ENCODE measurements at places on chromosomes 16 and 17.
A peak's percentile ranks its signal among the peaks of the same experiment; 100 is the strongest.

DNA sequence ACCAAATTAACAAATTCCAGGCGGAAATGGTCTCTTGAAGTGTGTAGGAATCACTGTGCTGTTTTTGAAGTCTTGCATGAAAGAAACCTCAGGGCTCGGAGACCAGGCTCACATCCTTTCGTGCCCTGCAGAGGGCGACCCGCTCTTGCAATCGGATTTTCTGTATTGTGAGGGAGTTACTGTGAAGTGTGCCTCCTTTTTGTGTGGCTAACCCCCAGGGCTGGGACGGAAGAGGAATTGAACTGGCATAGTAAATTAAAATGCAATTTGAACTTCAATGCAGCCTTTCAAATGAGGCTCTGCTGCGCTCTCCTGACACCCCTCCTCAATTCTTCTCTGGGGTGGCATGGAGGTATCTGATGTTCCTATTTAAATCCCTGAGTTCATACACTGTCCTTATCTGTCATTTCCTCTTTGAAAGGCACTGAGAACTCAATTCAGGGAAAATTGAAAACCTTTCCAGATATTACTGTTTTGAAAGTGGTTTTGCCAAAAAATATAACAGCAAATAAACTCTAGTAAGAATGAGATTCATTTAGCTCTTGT lies 51.5 kb upstream of the MGAT5B start:
- peak; percentile 64 for DNase-seq

DNA sequence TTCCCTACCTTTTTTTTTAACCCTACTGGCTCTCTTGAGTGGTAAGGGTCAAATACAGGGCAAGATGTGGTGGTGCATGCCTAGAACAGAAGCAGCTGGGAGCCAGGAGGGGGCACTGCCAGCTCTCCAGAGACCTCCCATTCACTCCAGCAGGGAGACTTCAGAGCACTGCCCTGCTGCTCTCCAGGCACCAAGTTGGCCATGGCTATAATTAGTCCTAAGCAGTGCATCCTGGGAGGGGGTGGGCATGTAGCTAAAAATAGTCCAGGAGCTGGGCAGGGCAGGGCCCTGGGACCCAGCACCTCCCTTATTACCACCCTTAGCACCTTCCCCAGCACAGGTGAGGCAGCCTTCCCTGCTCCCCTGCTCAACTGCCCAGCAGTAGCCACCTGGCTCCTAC lies 3.5 kb downstream of the CORO6 start:
- DNase-seq, result peak; percentile 65

GRCh38 chr17:42784409-42784808 lies 4.0 kb downstream of the WNK4 start:
- DNase-seq, result no peak

GRCh38 chr16:78742501-78743283 lies 643.2 kb downstream of the WWOX start:
- no peak for DNase-seq

DNA sequence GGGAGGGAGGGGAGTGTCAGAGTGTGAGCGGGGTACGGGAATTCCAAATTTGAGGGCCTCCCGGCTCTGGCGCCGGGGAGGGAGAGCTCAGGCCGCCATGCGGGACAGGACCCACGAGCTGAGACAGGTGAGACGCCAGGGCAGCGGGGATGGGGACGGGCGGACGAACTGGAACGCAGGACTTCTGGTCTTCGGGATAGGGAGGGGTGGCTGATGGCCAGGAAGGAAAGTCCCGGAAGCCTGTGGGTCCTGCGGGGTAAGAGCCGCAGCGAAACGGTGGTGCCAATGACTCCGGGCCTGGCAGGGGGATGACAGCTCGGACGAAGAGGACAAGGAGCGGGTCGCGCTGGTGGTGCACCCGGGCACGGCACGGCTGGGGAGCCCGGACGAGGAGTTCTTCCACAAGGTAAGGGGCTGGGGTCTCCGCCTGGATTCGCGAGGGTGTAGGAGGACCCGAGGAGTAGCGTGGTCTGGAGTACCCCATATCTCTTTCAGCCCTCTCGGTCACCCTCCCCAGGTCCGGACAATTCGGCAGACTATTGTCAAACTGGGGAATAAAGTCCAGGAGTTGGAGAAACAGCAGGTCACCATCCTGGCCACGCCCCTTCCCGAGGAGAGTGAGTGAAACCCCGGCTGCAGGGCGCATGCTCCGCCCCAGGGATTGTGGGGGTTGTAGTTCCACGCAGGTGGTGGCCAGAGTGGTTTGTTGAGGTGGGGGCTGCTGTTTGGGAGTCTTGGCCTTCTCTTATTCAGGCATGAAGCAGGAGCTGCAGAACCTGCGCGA lies 543 bp downstream of the STX4 start:
- peak; percentile 90 for DNase-seq

GRCh38 chr17:2262135-2262587 lies 41.4 kb downstream of the SMG6 start:
- peak; percentile 44 for DNase-seq

GRCh38 chr17:65627891-65628643 lies 66.6 kb upstream of the AXIN2 start:
- DNase-seq, result peak; percentile 78

GRCh38 chr16:64950731-64951130 lies 171.1 kb downstream of the CDH11 start:
- DNase-seq, result no peak

DNA sequence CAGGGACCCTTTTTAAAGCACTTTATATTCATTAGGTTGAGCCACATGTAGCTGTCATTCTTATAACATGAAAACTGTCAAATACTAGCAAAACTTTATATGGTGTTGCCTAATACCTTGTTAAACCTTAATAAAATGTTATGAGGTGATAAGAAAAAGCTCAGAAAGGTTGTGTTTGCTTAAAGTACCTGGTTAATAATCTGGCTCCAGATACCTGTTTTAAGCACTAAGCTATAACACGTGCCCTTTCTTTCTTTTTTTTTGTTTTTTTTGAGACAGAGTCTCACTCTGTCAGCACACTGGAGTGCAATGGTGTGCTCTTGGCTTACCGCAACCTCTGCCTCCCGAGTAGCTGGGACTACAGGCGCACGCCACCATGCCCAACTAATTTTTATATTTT lies 58.9 kb upstream of the STAC2 start:
- DNase-seq, result no peak

GRCh38 chr17:48646183-48647102 lies 20.3 kb upstream of the HOXB9 start:
- DNase-seq, result peak; percentile 74

DNA sequence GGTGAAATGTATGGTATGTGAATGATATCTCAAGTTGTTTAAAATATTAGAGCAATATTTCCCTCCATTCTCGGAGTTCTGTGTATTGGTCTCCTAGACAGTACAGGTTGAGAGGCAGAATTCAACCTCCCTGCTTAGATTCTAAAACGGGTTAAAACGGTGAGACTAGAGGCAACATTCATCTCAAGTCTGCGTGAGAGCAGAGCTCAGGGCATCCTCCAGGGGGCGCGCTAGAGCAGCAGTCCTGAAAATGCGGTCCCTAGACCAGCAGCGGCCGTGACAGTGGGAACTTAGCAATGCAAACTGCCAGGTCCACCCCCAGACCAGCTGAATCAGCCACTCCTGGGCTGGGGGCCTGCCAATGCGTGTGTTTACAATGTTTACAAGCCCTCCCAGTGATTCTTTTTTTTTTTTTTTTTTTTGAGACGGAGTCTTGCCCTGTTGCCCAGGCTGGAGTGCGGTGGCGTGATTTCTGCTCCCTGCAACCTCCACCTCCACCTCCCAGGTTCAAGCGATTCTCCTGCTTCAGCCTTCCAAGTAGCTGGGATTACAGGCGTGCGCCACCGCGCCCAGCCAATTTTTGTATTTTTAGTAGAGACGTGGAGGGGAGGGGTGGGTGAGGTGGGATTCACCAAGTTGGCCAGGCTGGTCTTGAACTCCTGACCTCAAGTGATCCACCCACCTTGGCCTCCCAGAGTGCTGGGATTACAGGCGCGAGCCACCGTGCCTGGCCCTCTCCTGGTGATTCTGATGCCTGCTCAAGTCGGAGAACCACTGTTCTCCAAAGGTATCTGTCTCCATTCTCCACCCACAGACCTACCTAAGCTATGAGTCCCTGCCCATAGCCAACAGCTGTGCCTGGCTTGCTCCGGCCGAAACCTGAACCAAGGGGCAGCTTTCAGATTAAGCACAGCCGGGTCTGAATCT lies 24.2 kb downstream of the KLHL36 start:
- peak; percentile 74 for DNase-seq

- DNase-seq, result no peak
These were observed 22.3 kb downstream of the BAIAP2 start for GRCh38 chr17:81057079-81057730.

GRCh38 chr17:21168555-21168865 lies 41.7 kb downstream of the DHRS7B start:
- DNase-seq, result no peak

- DNase-seq, result peak; percentile 55
These were observed 1.3 kb downstream of the AKAP1 start for GRCh38 chr17:57086069-57086930.

DNA sequence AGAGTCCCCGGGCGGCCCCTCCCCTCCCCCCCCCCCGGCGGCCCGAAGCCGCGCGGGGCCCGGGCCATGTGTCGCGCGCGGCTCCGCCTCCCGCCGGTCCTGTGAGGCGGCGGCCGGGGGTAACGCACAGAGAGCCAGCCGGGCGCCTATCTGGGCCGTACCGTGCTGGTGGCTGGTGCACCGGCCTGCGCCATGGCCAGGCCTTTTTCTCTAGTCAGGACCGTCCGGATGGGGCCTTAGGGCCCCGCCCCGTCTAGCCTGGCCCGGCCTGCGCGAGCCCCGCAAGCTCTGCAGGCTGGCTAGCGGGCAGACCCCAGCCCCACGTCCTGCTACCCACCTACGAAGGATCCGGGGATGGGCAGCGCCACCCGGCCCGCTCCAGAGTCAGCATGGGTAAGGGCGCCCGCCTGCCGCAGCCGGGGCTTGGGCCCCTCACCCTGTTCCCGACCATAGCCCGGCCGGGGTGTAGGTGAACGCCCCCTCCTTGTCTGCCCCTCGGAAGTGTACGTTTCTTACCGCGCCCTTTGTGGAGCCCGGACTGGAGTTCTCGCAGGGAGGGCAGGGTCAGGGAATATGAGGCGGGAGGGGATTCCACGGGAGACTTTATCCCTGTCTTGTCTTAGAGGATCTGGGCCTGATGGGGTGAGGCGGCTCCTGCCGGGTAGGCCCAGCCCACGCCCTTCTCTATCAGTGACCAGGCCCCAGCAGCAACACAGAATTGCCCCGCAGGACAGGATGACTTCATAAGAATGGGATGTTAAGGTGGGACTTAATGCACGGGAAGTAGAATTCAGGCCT lies at the start of gene CENPT:
CENPT (minus strand) TSS at position 630 of the 798 bp plus-strand sequence. CDS start 13,834 bp downstream, outside the sequence.
- DNase-seq, result peak; percentile 75

GRCh38 chr17:69404399-69404798 lies 10.1 kb upstream of the MAP2K6 start:
- DNase-seq, result no peak

- DNase-seq, result no peak
These were observed 9.7 kb downstream of the INPP5K start for GRCh38 chr17:1506649-1507267.

- DNase-seq, result no peak
These were observed 51.4 kb downstream of the USP10 start for GRCh38 chr16:84751241-84751640.

- no peak for DNase-seq
These were observed 5.6 kb downstream of the TP53I13 start for GRCh38 chr17:29573871-29574731.

GRCh38 chr17:7842380-7843256 lies 8.6 kb downstream of the KDM6B start:
- peak; percentile 89 for DNase-seq

DNA sequence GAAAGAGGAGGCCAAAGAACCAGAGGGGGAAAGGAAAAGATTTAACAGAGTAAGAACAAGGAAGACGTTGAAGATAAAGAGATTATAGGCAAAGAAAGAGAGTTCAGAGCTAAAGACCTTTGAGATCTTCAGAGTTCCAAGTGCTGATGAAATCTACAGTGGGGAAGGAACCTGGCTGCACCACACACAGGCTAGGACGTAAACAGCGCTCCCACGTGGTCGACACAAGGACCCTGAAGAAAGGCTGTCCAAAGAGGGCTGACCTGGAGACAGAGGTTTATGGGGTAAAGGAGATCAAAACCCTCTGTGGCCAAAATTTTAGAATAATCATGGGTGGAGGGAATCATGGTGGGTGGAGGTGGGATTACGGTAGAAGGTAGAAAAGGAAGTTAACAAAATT lies 121.6 kb downstream of the PMP22 start:
- DNase-seq, result no peak

DNA sequence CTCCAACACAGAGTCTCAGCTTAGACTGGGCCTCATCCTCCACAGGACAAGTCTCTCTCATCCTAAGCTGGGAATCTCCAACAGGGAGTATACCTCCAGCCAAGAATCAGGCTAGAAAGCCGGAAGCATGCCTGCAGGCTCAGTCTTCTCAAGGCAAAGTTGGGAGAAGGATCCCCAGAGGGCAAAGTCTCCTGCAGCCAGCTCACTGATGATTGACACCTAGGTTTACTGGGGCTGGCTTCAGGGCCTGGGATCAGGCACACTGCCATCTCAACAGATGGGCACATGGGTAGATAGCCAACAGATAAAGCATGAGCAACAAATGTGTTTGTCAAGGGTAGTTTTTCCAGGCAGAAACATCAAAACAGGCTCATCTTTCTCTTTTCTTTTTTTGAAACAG lies 56.1 kb upstream of the TOX3 start:
- no peak for DNase-seq

DNA sequence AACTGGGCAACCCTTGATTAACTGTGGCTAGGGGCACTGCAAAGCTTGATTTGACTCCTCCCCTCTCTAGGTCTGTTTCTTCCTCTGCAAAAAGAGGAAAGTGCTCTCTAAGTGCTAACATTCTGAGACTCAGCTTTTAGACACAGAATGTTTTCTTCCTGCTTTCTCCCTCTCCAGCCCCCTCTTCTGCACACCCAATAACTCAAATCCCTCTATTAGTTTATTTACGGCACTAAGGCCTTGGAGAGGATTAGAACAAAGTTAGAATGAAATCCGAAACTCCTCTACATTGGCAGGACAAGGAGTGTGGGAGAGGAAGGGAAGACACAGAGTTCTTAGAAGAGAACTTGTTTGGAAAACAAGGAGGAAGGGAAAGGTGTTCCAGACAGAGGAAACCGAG lies 3.3 kb upstream of the SBK1 start:
- DNase-seq, result no peak

- no peak for DNase-seq
These were observed 33.2 kb downstream of the CYB5D2 start for GRCh38 chr17:4175921-4176807.

DNA sequence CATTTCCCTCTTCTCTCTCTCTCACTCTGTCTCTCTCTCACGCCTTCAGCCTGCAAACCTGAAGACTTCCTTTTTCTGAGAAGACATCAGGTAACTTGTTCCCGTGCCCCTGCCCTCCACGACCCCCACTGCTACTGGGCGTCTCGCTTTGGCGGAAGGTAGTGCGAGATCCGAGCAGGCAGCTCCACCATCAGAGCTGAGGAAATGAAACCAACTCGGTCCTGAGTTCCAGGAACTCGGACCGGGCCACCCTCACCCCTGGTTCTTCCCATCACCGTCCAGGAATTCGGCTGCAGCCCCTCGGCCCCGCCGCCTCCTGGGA lies 585 bp downstream of the MLKL start:
- DNase-seq, result peak; percentile 57

GRCh38 chr17:49523706-49524472 lies 28.8 kb downstream of the NGFR start:
- DNase-seq, result no peak
